ENCODE measurements at places on chromosomes 2 and 18. TPM values are rescaled to one million over a fixed set of nuclear protein-coding genes. Genes with fewer than 3 reads are reported as not detected.

The EFHD1 gene
- total RNA-seq: 1.1 TPM

The TSPYL6 gene
- total RNA-seq: not detected

The PCARE gene
- total RNA-seq: not detected

The RRM2 gene
- total RNA-seq: 493 TPM

The MYO7B gene
- 1.7 TPM for total RNA-seq

The TRABD2A gene
- 64.9 TPM for total RNA-seq

The ADI1 gene
- total RNA-seq: 41.6 TPM

The PPP4R1 gene
- 43.3 TPM for total RNA-seq

The KCNJ3 gene
- total RNA-seq: not detected

The VWC2L gene
- not detected for total RNA-seq

The CAPN13 gene
- not detected for total RNA-seq

The ZSCAN30 gene
- 12.5 TPM for total RNA-seq

Data from T-helper 2 cell treated with Interferon-gamma antibody and Interleukin-4, amounts not matched to agents 100 ng/mL and 5 ng/mL, for 36 hours (primary cell).